ENCODE measurements at places on chromosomes 2 and 18.

GRCh38 chr18:52228166-52228565, 111.8 kb upstream of the DCC start:
- DNase-seq, result no peak

DNA sequence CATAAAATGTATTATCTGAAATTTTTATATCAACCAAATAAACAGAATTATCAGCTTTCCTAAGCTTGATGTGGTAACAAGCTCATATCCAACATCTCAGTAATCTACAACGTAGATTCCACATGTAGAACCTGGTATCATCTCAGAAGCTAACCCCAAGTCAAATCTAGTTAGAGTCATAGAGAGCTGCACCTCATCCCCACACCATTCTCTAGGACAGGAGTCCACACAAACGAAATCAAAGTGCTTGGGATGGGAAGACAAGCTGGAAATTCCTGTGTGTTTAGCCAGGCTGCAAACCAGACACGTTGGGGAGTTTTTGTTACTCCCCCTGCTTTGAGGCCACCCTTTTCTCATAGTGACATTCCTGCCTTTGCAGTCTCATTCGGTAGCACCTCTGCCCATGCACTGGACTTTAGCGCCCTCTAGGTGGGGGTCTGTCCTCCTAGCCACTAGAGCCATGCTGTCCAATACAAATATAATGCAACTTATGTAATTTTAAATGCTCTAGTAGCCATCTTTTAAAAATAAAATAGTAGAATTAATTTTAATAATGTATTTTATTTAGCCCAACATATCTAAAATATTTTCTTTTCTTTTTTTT, 28.1 kb upstream of the SATB2 start:
- DNase-seq, result peak; percentile 63

GRCh38 chr18:55893948-55894347, 306.0 kb upstream of the TCF4 start:
- no peak for DNase-seq

DNA sequence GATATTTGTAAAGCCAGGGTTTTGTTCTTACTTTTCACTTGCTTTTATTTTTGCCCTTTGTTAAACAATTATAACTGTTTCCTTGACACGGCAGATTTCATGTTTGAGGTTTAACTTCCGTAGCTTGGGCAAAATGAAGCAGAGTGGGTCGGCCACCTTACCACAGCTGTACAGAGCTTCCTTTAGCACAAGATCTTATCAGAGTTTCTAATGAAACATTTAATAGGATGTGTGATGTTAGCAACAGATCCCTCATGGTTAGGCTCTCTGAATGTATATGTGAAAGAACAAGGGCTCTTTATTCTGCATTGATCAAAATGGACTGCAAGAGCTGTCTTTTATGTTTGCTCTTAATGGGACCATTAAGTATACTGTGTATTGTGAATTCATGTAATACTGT, 22.3 kb downstream of the RNF125 start:
- no peak for DNase-seq

- DNase-seq, result no peak
Measured at GRCh38 chr2:74719066-74719465, 65.0 kb downstream of the SEMA4F start.

Data from HCEC 1CT (cell line).